ENCODE measurements at places on chromosomes 5 and 9.

GRCh38 chr5:7493081-7493480, 97.1 kb downstream of the ADCY2 start:
- no peak for DNase-seq

- no peak for DNase-seq
Measured at GRCh38 chr5:169686137-169686536, 49.1 kb downstream of the DOCK2 start.

DNA sequence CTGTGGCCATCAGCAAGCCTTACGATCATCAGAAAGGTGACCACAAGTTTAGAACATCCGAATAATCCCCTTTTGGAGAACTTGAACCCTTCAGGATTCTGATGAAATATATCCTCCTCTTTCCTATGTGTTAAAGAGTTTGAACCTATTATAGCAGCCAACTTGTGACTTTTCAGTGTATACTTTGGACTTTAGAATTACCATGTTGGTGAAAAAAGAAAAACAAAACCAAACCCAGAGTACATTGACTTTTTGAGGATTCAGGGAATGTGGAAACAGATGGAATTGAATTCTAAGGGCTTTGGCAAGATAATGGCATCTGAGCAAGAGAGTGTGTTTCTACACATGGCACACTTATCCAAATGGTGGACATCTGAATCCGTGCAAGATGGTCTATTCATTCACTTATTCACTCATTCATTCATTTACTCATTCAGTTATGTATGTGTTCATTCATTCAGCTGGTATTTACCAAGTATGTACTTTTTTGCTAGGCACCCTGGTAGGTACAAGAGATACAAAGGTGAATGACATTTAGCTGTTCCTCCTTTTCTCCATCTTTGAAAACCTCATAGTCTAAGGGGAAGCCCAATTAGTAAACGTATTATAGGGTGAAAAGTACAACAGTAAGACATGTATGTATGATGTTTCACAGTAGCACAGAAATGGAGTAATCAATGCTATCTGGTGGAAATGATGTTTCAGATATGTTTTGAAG, 91.8 kb downstream of the PRDM6 start:
- DNase-seq, result no peak

- DNase-seq, result peak; percentile 58
Measured at GRCh38 chr5:124661317-124662141, 84.9 kb downstream of the ZNF608 start.

DNA sequence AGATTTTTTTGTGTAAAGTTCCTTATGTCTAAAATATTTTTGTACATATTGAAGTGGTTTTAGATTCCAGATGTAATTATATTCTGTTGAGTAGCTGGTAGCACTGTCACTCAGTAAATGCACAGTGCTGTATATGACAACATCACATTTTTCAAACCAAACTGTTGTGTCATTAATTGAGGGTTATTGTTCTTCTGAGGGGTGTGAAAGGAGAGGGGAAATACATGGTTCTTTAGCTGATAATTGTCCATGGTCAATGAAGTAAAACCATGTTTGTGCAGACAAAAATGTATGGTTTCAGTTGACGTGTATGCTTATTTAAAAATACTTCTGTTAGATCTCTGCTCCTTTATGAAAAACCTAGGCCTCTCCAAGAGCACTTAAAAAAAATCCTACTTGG, 3.3 kb downstream of the ZNF462 start:
- no peak for DNase-seq

- DNase-seq, result no peak
Measured at GRCh38 chr9:86046930-86047341, 52.4 kb downstream of the GOLM1 start.

DNA sequence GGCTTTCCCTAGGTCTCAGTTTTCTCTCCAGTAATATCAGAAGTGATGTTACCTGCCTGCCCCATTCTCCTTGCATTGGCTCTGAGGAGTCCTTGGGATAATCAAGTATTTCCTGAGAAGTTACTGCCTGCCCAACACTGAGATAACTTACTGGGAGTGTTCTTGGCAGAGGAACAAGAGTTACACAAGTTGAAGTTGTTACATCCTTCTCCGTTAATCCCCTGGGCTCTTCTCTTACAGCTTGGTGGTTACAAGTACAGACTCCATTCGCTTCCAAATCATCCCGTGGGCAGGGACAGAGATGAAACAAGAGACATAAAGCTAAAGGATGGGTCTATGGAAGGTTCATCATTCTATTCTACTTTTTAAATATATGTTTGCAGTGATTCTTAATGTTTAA, 74.1 kb upstream of the SAP30L start:
- peak; percentile 81 for DNase-seq

- DNase-seq, result peak; percentile 46
Measured at GRCh38 chr5:77844623-77845323, 68.6 kb upstream of the TBCA start.

DNA sequence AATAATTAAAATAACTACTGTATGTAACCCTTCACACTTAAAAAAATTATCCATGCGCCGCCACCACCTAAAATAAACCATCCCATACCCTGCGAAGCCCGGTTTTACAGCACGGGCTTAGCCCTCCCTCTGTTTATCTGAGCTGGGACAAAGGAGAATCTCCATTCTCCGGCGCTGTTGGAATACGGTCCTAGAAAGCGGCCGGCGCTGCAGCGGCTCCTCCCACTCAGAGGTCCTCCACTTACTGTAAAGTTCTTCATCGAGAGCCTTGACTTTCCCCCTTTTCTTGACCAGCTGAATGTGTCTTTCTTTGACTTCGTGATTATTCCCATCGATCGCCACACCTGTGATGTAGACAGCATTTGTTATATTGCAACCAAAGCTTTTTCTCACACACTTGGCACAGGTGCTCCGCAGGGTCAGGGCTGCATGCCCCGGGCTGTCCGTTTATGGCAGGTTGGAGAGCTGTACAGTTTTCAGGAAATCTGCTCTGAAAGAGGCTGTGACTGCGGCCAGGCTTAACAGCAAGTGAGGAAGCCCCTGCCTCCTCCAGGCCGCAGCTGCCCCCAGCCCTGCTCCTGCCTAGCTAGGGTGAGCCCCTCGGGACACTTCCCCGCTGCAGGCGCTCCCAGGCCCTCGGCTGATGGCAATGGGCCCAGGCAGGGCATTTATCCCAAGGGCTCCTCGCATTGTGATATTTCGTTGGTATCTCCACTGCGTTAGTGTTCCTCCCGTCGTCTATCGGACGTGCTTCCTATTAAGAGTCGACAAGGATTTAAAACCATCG, 16.7 kb downstream of the GFPT2 start:
- DNase-seq, result no peak

GRCh38 chr9:6592231-6592630, 53.3 kb downstream of the GLDC start:
- no peak for DNase-seq

- DNase-seq, result peak; percentile 88
Measured at GRCh38 chr5:79771387-79771786, 81.8 kb downstream of the CMYA5 start.

GRCh38 chr9:138044485-138045383, 167.2 kb downstream of the CACNA1B start:
- DNase-seq, result no peak

DNA sequence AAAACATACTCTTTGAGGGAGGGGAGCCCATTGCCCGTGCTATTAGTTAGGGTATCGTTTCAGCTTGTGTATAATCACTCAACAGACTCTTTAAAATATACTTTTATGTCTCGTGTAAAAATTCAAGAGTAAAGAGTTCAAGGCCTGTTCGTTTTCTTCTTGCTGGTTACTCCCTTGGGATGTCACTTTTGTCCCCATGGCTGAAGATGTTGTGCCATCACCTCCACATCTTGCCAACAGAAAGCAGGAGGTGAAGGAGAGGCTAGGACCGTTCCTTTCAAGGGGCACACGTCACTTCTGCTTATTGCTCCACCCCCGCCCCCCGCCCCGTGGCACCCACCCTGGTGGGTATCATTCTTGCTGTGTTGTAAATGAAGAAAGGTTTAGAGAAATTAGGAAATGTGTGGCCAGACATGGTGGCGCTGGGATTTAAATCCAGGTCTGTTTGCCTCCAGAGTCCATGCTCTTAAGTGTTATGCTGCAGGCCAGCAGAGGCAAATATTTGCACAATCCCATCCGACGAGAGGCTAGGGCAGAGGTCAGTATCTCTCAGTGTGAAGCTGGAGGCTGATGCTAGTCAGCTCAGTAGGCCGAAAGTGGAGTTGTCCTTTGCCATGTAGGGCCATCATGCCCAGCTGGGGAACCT, 3.0 kb downstream of the MLANA start:
- DNase-seq, result no peak

- no peak for DNase-seq
Measured at GRCh38 chr5:179915406-179915935, 7.8 kb upstream of the TBC1D9B start.

DNA sequence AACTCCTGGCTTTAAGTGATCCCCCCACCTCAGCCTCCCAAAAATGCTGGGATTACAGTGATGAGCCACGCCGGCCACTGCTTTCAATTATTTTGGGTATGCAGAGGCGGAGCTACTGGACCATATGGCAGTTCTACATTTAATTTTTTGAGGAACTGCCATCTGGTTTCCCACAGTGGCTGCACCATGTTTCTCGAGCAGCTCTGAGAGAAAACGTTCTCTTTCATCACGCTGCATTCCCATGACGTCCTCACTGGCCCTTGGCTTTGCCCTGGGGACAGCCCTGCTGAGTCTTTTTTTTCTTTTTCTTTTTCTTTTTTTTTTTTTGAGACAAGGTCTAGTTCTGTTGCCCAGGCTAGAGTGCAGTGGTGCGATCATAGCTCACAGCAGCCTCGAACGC, 35.5 kb upstream of the GRHPR start:
- no peak for DNase-seq

GRCh38 chr5:156444753-156445291, 117.9 kb downstream of the SGCD start:
- DNase-seq, result no peak

- no peak for DNase-seq
Measured at GRCh38 chr5:102624405-102624804, 125.6 kb upstream of the SLCO6A1 start.

- DNase-seq, result no peak
Measured at GRCh38 chr5:57177479-57178156, 3.8 kb downstream of the GPBP1 start.

DNA sequence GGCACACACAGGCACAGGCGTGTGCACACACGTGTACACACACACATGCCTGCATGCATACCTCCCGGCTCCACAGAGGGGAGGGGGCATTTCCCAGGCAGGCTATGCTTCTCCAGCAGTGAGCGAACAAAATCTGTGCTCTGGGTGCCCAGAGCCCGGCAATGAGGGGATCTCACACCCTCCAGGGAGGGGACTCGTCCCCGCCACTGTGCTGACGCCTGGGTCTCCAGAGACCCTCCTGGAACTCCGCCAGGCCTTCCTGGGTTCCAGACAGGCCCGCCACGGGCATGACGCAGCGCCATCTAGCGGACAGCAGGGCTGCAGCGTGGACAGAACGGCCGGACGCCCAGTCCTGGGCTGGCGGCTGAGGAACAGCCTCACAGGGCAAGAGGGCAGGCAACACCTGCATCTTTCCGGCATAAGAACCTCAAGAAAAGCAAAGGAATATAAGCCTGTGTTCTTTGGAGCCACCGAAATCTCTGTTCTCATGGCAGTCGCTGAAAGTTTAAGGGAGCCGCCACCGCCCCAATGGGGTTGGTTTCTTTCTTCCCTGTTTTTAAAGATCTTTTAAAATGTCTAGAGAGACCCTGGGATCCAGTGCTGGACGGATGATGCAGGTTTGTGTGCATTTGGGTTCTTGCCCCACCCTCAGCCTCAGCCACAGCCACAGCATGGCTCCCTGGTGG, 135.6 kb upstream of the PPP1R26 start:
- DNase-seq, result peak; percentile 88

DNA sequence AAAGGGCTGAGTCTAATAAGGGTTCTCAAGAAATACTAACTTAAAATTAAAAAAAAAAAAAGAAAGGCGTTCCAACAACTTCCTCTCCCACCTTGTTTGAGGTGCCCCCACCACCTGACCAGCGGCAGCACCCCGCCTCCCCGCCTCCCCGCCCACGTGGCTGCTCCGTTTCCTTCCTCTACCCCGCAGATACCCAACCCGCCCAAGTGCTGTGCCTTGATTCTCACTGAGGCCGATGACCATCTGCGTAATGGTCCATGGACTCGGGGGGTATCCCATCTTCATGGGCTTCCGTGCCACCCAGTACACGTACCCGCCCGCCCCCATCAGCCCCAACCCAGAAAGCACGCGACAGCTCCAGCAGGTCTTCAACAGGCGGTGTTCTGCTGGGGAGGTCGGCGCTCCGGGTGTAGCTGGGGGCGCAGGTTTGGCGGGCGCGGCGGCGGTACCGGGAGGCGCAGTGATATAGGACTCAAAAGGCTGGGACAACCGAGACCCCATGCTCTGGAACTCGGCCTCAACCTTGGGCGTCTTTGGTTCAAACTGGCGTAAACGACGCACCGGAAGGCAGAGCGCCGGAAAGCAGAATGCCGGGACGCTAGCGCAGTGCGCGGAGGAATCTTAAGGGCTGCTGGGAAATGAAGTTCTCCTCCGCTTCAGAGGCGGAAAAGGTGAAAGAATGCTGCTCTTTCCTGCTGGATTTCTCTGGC, at the start of gene DMAC1:
TSS of gene DMAC1 (minus strand) at position 545 of the 710 bp plus-strand sequence. CDS start at position 501, 44 bp downstream.
- DNase-seq, result peak; percentile 87

DNA sequence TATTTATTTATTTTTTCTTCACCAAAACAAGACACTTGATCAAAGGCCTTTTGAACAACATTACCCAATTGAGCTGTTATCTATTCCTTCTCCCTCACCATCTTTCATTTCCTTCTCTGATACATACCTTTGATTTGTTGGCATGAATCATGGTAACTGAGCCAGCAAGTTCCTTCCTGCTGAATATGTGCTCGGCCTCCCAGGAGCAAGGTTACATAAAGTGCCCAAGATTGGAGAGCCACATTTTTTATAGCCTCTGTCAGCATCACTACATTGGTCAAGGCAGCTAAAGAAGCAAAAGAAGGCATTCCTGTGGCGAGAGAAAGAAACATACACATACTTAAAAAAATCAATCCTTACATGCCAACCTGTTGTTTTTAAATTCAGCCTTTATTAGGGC, 369.6 kb downstream of the CYLC2 start:
- no peak for DNase-seq
